ENCODE measurements at places on chromosomes 12 and 14. TPM values are rescaled to one million over a fixed set of nuclear protein-coding genes. Genes with fewer than 3 reads are reported as not detected.
A peak's percentile ranks its signal among the peaks of the same experiment; 100 is the strongest.

The GALNT9 gene
- not detected for total RNA-seq

The FLVCR2 gene
- total RNA-seq: 10.7 TPM

The A2ML1 gene
- total RNA-seq: not detected

The B4GALNT1 gene
- total RNA-seq: not detected

The SYCP3 gene
- total RNA-seq: 0.89 TPM

The AMIGO2 gene
- 10.5 TPM for total RNA-seq

The RNF212B gene
- not detected for total RNA-seq

The TUNAR gene
- total RNA-seq: not detected

DNA sequence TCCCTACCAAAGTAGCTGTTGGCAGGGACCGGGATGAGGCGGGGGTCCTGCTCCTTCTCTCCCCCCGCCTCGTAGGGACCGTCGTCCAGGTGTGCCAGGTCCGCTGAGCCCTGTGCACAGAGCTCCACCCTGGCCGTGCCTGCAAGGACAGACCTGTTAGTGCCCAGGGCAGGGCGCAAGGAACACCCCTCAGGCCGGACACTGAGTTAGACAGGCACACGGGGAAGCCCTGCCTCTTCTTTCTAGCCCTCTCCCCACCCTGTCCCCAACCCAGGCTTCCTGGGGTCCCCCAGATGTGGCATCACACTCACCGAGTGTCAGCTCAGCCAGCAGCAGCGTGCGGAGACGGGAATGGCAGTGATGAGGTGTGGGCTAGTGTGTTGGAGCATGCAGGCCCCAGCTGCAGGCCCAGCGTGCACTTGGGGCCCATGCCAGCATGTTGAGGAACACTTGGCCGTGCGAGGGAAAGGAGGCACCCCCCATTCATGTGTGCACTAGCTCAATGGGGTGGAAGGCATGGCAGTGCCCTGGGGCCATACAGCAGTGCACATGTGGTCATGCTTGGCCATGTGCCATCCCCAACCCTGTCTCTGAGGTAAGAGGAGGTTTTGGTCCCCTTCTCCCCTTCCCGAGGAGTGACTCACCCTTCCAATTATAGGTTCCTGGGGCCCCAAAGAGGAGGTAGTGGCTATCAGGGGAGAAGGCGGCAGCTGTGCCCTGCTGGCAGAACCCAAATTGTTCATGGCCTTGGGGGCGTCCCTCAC lies 7.3 kb downstream of the ITGA7 start:
- no peak for DNase-seq

- no peak for DNase-seq
Measured at GRCh38 chr12:4809449-4810218, 89.4 kb downstream of the GALNT8 start.

DNA sequence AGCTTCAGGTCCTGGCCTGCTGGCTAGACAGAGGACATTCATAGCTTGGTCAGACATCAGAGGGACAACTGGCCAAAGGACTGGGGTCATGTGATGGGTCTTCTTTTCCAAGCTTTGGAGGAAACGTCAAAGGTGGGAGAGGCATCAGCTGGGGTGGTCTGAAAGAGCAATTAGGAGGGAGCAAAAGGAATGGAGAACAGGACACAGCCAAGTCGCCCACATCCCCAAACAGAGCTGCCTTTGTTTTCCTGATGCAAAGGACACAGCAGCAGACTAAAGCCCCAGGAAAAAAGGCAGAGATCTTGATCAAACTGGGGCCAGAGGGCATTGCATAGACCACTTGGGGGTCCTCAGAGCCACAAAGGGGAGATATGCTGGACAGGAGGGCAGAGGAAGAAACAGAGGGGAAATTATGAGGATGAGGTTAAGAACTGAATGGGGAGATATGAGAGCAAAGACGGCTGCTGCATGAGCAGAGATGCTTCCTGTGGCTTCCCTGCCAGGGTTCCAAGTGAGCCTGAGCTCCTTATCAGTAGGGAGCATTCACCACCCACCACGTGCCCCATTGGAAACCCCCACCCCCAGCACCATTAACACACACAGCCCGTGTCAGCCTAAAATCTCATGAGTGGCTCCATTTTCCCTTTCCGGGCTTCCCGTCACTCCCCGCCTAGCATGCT lies 62.4 kb downstream of the ANO2 start:
- no peak for DNase-seq

- DNase-seq: no peak
Measured at GRCh38 chr12:127162902-127163301, 1104.1 kb upstream of the TMEM132C start.

GRCh38 chr12:57461276-57461916 lies 1.8 kb downstream of the GLI1 start:
- peak; percentile 92 for DNase-seq

- DNase-seq: no peak
Measured at GRCh38 chr14:29745863-29746262, 181.8 kb downstream of the PRKD1 start.

GRCh38 chr14:96626121-96626768 lies 124.1 kb downstream of the PAPOLA start:
- no peak for DNase-seq

- DNase-seq: no peak
Measured at GRCh38 chr14:51862176-51862796, 1.9 kb downstream of the GNG2 start.

GRCh38 chr14:61565181-61565580 lies 130.1 kb upstream of the HIF1A start:
- no peak for DNase-seq

DNA sequence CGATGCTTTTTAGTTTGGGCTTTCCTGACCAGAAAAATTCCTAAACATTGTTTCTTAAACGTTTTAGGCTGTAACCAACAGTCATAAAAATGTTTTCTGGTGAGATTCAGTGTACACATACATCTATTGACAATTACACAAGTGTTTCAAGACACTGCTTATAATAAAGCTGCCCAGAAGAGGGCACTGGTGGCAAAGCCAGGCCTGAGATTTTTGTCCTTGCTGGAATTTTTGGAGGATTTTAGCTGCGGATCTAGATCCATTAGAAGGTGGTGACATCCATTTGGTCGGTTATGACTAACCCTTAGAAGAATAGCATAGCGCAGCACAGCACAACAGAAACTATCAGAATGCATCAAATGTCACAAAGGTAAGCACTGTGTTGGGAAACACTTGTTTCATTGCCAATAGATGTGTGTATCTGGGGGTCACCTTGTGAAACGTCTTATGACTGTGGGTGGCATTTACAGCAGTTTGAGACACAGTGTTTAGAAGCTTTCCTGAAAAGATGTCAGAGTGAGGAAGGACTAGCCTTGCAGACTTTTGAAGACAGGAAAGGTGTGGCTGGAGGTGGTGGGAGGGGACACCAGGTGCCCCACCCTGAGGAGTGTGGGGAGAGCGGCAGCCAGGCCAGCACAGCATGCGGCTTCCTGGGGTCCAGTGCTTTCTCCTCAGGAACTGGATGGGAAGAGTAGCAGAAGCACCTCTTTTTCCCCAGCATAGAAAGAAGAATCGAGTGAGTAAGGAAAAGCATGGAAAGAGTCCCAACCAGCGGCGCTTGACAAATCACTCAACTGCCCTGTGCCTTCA lies 54.7 kb upstream of the FKBP4 start:
- peak; percentile 35 for DNase-seq

- DNase-seq: no peak
Measured at GRCh38 chr12:121365416-121366062, 13.3 kb upstream of the ANAPC5 start.

- no peak for DNase-seq
Measured at GRCh38 chr12:116609319-116610114, 50.3 kb downstream of the MAP1LC3B2 start.

DNA sequence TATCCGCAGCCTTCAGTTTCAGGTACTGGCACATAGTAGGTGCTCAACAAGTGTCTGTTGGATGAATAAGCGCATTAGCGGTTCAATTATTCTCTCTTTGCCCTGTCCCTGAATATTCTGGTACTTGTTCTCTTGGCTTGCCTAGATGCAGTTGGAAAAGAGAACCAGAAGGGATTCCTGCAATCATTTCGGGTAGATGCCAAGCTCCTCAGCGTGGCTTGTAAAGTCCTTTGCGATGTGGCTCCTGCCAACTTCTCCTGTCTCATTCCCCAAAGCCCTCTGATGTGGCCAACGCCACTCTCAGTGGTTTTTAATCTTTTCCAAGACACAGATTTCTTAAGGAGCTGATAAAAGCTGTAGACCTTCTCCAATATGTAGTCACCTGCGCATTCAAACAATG lies 230.3 kb downstream of the SUDS3 start:
- no peak for DNase-seq

GRCh38 chr12:32105986-32106516 lies 596 bp upstream of the BICD1 start:
- no peak for DNase-seq

DNA sequence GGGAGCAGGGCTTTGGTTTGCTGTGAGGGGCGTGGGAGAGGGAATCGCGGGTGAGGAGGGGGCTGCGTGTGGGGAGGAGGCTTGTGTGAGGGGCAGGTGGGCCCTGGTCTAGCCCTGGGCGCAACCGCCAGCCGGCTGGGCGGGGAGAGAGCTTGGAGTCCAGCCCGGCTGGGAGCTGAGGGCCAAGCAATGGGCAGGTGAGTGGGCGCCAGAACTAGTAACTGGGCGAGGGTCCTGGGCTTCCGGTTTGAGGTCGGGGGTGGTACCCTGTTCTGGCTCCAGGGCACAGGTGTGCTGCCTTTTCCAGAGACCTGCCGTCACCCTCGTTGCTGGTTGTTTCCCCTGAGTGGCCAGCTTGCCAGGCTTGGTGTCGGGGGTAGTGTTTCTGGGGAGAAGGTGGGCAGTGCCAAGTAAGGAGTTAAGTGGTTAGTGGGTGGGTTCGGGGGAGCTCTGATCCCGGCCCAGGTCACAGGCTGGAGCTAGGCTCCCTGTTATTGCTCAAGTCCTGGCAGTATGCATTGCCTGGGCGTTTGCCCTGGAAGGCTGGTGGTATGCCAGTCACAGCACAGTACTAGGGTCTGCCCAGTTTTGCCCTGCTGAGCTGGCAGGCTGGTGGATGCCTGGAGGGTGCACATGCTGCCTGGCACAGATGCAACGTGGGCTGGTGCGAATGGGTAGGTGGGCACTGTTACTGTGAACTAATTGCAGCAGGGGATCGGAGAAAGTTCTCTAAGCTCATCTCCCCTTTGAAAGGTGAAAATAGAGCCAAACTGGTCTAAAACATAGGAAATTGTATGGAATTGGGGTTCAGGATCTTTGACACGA lies 683 bp downstream of the CIPC start:
- DNase-seq: peak; percentile 54

- DNase-seq: no peak
Measured at GRCh38 chr14:59638885-59639284, 62.3 kb upstream of the CCDC175 start.

DNA sequence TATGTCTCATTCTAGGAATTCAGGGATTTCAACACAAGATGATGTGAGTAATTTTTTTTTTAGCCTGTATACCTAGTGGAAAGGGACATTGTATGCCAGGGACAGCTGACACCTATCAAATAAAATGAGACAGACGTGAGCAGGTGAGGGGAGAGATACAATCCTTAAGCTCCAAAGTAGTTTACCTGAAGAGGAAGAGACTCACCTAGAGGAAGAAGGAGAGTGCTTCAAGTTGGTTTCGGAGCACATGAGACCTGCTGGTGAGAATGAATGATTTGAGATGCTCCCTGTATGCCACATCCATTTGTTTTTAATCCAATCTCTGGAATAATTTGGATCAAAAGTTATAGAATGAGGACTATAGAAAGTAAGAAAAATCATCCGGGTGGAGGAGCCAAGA lies 915.4 kb upstream of the FBXO33 start:
- no peak for DNase-seq

DNA sequence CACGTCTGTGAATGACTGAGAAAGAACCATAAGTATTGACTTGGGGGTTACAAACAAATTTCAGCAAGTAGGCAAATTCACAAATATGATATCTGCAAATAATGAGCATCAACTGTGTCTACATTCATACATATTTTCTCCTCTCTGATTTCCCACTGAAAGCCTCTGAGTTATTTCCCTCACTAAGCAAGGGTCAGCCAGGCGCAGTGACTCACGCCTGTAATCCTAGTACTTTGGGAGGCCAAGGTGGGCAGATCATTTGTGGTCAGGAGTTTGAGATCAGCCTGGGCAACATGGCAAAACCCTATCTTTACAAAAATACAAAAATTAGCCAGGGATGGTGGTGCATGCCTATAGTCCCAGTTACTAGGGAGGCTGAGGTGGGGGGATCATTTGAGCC lies 80.8 kb downstream of the SLC25A21 start:
- DNase-seq: no peak

DNA sequence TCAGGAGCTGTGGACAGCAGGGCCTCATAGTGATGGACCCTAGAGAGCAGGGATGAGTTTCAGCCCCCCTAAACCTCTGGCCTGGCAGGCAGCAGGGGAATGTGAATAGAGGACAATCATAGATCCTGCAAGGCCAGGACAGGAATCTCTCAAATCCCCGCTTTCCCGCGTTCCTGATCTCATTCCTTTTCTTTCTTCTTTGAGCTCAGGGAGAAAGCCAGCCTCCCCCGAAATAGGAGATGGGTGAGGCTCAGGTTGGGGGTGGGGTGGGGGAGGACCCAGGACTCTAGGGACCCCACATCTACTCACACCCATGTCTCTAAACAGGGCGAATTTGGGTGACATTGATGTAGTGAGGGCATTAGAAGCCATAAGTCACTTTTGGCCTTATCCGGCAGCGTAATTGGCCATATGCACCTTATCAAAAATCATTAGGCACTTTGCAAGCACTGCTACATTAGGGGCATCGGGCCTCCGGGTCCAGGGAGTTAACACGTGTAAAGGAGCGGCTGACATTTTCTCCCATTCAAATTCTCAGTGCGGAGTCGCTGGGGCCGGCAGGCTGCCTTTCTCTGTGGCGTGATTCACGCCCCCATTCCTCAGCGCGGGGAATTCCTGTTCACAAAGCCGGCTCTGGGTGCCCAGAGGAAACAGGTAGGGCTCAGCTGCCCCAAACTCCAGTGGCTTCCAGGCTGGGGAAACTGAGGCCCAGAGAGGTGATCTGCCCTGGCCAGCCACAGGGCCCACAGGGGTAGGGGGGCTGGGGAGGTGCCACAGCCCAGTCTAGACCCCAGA lies 1.5 kb downstream of the LHX5 start:
- DNase-seq: no peak

DNA sequence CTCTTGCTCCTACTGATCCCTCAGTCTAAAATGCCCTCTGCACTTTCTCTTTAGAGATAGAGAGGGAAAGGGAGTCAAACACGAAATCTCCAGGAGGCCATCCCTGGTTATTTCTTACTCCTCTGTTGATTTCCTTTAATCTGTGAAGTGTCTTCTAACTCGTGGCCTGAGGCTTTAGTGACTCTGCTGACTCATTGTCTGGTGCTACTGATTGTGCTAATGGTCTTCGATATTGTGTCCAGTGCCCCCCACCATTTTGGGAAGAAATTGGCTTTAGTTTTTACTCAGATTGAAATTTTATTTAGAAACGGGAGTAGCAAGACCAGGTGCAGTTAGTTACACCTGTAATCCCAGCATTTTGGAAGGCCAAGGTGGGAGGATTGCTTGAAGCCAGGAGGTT lies 839 bp downstream of the CLEC9A start:
- DNase-seq: no peak

DNA sequence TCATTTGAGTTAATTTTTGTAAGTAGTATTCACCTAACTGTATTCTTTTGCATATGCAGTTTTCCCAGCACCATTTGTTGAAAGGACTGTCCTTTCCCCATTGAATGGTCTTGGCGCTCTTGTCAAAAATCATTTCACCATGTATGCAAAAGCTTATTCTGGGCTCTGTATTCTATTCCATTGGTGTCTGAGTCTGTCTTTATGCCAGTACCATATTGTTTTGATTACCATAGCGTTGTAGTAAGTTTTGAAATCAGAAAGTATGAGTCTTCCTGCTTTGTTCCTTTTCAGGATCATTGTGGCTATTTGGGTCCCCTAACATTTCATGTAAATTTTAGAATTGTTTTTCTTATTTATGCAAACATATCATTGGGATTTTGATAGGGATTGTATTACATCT lies 508.7 kb upstream of the RGS6 start:
- no peak for DNase-seq

- DNase-seq: no peak
Measured at GRCh38 chr12:65956056-65956738, 131.9 kb downstream of the HMGA2 start.
